ENCODE measurements at places on chromosomes 12 and 14.

DNA sequence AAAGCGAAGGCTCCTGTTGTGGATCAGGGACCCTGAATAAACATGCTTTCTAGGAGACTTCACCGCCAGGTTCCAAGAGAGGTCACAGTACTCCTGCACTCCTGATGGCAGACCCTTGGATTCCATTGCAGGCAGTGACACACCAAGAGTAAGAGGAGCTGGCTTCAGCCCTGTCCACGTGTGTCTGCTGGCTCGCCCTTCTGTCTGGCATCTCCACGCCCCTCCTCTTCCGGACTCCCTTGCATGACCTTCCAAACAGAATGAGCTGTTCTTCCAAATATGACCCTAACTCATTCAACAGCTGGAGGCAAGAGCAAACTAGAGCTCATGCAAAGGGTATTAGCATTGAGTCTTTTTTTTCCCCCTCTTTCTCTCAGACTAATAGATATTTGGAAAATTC lies 233.0 kb upstream of the PLEKHG7 start:
- DNase-seq, result no peak

- no peak for DNase-seq
These were observed 2.1 kb upstream of the LGALS3 start for GRCh38 chr14:55126932-55127459.

DNA sequence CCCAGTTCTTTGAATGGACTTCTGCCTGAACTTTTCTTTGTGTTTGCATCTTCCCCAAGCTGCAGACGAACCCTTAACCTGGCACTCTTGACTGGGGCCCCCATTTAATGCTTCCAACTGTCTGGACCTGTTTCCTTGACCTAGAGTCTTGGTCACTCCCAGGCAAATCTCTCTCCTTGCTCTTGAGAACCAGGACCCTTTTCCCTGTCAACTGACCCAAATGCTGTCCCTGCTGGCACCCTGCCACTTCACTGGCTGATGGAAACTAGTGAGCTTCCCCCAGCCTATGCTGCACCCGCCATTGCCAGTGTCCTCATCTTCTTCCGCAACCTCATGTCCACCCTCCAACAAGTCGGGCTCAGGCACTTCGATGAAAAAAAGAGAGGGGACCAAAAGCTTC lies 79.5 kb downstream of the PRIMA1 start:
- no peak for DNase-seq

DNA sequence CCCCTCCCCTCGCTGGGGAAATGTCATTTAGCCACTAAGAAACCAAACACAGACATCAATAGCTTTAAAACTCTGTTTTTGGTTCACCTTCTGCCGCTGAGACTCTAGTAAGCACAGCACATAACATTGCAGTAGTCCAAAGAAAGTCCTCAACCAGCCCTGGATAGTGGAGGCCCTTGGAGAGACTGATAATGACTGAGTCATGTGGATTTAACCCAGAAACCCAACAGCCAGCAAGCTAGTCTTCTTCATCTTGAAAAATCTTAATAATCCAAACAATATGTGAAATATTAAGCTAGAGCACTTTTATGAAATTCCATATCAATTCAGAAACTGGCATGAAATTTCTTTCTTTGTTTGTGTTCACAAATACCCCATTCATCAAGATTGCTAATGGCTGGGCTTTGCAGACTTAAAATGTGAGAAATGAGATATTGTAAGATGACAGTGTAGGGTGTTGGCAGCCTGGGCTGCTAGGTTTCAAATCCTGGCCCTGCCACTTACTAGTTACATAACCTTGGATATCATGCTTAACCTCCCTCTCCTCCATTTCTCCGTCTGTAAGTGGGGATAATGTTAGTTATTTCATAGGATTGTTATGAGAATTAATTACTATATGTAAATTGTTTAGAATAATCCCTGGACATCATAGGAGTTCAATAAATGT lies 40.1 kb downstream of the RERG start:
- no peak for DNase-seq

GRCh38 chr14:62066304-62066703 lies 304.1 kb downstream of the SNAPC1 start:
- DNase-seq, result no peak

DNA sequence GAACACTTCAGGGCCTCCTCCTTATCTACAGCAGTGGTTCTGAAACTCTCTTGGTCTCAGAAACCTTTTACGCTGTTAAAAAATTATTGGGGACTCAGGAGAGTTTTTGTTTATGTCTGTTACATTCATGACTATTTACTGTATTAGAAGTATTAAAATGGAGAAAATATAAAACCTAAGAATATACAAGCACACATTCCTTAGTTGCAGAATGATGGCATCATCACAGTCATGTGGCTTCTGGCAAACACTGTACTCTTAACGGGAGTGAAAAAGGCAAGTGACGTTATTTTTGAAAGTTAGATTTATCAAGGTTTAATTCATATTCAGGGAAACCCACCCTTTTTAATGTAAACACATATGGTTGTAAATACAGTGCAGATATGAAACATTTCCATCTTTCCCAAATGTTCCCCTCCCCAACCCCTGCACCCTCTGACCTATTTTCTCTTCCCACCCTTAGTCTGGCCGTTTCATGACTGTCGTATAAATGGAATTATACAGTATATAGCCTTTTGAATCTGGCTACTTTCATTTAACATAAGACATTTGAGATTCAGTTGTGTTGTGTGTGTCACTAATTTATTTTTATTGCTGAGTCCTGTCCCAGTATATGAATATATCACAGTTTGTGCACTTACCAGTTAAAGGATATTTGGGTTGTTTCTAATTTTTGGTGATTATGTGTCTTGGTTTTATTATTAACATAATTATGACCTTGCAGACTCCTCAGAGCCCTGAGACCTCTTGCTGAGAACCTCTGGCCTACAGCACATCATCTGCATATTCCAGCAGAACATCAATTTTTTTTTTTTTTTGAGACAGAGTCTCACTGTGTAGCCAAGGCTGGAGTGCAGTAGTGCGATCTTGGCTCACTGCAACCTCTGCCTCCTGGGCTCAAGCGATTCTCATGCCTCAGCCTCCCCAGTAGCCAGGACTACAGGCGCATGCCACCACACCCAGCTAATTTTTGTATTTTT lies 457.0 kb downstream of the PCNX1 start:
- DNase-seq, result no peak

GRCh38 chr12:110109037-110109836 lies 14.9 kb upstream of the IFT81 start:
- peak; percentile 35 for DNase-seq
